ENCODE measurements at places on chromosomes 7 and 10. TPM values are rescaled to one million over a fixed set of nuclear protein-coding genes. Genes with fewer than 3 reads are reported as not detected.

- no peak for DNase-seq
Observed at GRCh38 chr7:95501261-95501832, 15.6 kb downstream of the ASB4 start.

- no peak for DNase-seq
Observed at GRCh38 chr7:36034020-36034419, 119.0 kb upstream of the EEPD1 start.

- DNase-seq: no peak
Observed at GRCh38 chr7:22443370-22444180, 56.4 kb downstream of the STEAP1B start.

GRCh38 chr7:120609136-120609753, 248.7 kb downstream of the TSPAN12 start:
- DNase-seq: peak; percentile 30

GRCh38 chr10:85607043-85607695, 759.4 kb downstream of the GRID1 start:
- DNase-seq: no peak

- DNase-seq: no peak
Observed at GRCh38 chr10:49484486-49485235, 54.3 kb downstream of the ERCC6 start.

- DNase-seq: no peak
Observed at GRCh38 chr10:26797340-26797739, 63.4 kb downstream of the ABI1 start.

DNA sequence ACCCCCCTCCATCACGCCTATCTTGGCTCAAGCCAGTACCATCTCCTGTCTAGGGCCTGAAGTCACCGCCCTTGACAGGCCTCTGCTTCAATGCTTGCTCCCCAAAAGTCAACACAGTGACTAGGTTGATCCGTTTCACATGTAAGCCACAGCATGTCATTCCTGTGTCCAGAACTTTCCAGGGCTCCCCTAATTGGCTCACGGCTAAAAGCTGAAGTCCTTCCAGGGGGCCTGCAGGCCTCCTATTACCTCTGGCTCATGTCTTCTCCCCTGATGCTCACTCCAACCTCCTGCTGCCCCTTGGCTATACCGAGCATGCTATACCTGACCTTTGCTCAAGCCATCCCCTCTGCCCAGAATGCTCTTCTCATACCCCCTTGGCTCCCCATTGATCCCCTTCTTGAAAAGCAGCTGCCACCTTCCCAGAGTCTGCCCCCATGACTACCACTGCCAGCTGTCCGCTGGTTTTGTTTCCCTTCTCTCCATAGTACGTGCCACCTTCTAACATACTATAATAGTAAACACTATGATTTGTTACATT, 39.1 kb downstream of the CPXM2 start:
- no peak for DNase-seq

DNA sequence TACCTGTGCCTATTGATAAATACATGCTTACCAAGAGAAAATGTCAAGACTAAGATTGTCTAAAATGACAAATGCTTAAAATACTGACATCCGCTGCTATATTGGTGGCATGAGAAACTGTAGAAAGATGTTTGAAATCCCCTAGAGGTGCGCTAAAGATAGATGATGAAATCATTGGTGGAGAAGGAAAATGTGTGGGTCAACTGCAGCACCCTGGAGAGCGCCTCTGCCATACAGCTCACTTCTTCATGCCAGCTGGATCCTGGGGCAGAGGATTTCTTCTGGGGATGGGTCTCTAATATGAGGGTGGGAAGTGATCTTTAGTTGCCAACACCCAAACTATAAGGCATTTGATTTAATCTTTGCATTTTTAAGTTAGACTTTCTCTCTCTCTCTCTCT, 680.4 kb upstream of the POM121L12 start:
- DNase-seq: no peak

- DNase-seq: no peak
Observed at GRCh38 chr7:98206451-98207330, 4.5 kb upstream of the BHLHA15 start.

GRCh38 chr7:96244244-96244991, 77.5 kb downstream of the SLC25A13 start:
- DNase-seq: no peak

The NFKB2 gene
- total RNA-seq: 21.5 TPM

The MLXIPL gene
- 1.8 TPM for total RNA-seq

The KCNMA1 gene
- 1.8 TPM for total RNA-seq

The CYP3A7 gene
- total RNA-seq: not detected

The PAX4 gene
- not detected for total RNA-seq

The HSPA14 gene
- 14.2 TPM for total RNA-seq

The GRM3 gene
- total RNA-seq: not detected

The PHKG1 gene
- total RNA-seq: 0.21 TPM

The CYP3A5 gene
- 0.24 TPM for total RNA-seq

The NPM3 gene
- 78.9 TPM for total RNA-seq

The TFEC gene
- not detected for total RNA-seq
